ENCODE measurements at places on chromosomes 1 and 21.

GRCh38 chr1:183622013-183622412 is 13.6 kb downstream of the ARPC5 start:
- DNase-seq, result no peak

- no peak for DNase-seq
These were observed 5.8 kb downstream of the TIAM1 start for GRCh38 chr21:31337996-31338907.

DNA sequence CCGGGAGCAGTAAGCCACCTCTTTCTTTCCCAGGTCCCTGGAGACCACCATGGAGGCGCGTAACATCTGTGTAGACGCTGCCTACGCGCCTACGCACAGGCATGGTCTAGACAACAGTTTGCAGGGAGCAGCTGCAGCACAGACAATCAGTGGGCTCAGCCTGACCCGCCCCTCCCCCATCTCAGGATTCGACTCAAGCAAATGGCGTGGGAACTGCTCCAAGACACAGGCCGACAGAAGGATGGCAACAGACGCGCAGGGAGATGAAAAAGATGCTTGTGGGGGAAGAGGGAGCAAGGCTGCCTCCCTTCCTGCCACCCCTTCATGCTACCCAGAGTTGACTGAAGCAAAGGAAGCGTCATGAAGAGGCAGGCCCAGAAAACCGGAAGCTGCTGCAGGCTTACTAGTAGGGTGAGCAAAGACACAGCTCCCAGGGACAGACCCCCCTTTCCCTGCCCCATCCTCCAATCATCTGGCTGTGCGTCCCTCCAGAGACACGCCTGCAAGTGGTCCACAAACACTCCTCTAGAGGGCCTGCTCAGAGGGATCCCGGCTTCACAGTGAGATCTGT is 19.5 kb downstream of the STK40 start:
- DNase-seq, result no peak

GRCh38 chr1:244254467-244254866 is 197.2 kb downstream of the ADSS2 start:
- DNase-seq, result no peak

GRCh38 chr1:55820501-55820900 is 605.3 kb upstream of the USP24 start:
- no peak for DNase-seq

- no peak for DNase-seq
These were observed 46.8 kb upstream of the TSPAN2 start for GRCh38 chr1:115136106-115136505.

DNA sequence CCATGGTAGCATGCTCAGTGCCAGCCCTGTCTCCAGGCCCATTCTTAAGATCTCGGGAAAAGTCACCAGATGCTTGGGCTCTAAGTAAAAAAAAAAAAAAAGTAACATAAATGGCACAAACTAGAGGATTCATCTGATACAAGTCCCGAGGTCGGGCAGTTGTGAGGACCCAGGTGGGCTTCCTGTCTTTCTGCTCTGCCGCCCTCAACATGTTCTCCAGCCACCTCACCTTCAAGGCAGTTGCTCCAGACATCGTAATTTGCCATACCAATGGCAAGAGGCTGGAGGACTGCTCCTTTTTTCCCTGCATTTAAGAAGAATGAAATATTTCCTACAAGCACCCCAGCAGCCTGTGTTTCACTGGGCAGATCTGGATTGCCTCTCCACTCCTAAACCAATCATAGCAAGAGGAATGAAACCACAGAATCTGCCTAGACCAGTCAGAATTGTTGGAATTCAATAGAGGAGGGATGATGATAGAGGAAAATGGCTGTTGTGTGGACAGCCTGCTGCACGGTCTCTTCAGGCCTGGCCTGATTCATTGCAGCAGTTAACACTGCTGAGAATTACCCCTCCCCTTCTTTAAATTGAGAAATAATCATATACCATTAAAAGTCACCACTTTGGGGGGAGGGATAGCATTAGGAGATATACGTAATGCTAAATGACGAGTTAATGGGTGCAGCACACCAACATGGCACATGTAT is 5.4 kb downstream of the HMGN2 start:
- no peak for DNase-seq

- no peak for DNase-seq
These were observed 774 bp upstream of the ANGPTL7 start for GRCh38 chr1:11188381-11188780.

GRCh38 chr1:21084111-21084810 is 92.4 kb downstream of the EIF4G3 start:
- DNase-seq, result no peak

GRCh38 chr1:217133958-217134856 is 411.0 kb upstream of the ESRRG start:
- no peak for DNase-seq

DNA sequence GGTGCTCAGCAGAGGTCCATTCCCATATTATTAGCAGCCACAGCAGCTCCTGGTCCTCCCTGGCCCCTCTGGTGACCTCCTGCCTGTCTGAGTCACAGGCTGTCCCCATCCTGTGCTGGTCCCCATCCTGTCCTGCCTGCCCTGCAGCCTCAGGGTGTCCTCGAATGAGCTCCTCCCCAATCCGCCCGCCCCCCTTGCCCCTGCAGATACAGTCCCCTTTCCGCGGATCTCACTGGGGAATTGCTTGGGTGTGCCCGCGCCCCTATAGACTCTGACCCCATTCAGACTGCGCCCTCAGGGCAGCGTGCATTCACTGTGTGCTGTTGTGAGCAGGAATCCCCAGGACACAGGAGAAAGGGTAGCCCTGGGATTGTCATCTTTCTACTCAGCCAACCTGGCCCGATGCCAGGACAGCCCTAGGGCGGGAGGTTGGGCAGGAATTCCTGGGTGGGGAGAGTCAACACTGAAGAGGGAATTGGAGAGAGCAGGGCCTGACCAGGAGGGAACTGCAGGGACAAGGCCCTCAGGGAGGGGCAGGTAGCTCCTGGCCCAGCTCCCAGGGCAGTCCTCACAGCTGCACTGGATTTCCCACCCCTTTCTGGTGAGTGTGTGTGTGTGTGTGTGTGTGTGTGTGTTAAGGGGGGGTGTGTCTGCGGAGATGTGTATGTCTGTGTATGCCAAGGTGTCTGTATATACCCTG is 1.1 kb upstream of the GUCA2A start:
- no peak for DNase-seq

DNA sequence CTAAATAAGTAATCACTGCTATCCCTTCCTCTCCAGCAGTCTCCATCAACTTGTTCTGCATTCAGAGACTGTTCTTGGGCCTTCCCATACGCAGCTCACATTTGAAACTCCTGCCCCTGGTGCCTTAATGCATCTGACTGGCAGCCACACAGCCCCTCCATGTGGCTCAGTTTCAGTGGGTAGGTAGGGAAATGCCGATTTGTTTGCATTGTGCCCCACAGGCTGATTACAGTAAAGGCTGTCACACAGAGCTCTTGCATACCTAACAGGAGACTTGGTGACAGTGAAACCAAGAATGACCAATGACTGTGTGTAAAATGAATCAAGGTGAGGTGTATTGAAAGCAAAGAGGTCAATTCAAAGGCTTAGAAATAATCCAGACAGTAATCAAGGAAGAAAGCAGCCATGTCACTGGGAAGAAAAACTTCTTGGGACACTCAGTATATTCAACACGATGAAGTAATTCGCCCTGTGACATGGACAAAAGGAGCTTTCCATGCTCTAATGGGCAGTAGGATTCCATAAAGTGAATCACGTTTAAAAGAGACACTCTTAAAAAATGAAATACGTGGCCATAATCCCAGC is 12.7 kb upstream of the B3GALNT2 start:
- DNase-seq, result no peak

DNA sequence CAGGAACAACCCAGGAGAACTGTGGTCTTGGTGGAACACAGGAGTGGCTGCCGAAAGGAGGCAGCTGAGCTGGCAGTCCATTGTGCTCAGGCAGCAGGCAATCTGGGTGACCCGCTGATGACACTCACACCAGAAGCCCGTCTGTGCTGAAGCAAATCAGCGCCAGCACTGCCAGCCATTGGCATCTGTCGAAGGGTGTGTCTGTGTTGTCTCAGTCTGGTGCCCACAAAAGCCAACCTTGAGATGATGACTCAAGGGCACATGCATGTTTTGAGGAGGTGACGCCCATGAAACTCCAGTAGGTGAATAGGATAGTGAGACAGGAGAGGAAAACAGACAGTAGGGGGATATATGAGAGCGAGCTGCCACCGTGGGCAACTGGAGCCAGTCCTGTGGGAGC is 167.3 kb downstream of the KAZN start:
- no peak for DNase-seq
